ENCODE measurements at places on chromosomes 1 and 21. TPM values are rescaled to one million over a fixed set of nuclear protein-coding genes. Genes with fewer than 3 reads are reported as not detected.

The AK5 gene
- 20.6 TPM for total RNA-seq

The TCEANC2 gene
- 2.9 TPM for total RNA-seq

The EFNA3 gene
- total RNA-seq: 3.6 TPM

The BECN2 gene
- not detected for total RNA-seq

The CLDN17 gene
- not detected for total RNA-seq

The HSD3B1 gene
- not detected for total RNA-seq

The TNFRSF18 gene
- total RNA-seq: not detected
